ENCODE measurements at places on chromosomes 4 and X. TPM values are rescaled to one million over a fixed set of nuclear protein-coding genes. Genes with fewer than 3 reads are reported as not detected.
A peak's percentile ranks its signal among the peaks of the same experiment; 100 is the strongest.

DNA sequence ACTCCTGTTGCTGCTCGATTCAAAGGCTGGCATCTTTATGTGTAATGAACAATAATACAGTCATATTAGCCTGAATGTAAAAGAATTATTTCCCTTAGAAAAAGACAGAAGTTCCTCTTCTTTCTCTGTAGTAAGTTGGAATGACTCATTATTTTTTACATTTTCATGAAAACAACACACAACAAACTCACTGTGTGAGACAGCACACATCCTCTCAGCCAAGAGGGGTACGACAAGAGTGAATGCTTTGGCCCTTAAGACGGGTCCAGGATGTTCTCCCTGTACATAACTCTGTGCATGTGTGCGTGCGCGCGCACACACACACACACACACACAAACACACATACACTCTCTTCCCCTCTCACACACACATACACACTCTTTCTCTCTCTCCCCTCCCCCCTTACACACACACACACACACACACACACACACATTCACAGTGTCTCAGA, 72.8 kb downstream of the MANBA start:
- no peak for DNase-seq

C4orf54 gene
- total RNA-seq, result not detected

DNA sequence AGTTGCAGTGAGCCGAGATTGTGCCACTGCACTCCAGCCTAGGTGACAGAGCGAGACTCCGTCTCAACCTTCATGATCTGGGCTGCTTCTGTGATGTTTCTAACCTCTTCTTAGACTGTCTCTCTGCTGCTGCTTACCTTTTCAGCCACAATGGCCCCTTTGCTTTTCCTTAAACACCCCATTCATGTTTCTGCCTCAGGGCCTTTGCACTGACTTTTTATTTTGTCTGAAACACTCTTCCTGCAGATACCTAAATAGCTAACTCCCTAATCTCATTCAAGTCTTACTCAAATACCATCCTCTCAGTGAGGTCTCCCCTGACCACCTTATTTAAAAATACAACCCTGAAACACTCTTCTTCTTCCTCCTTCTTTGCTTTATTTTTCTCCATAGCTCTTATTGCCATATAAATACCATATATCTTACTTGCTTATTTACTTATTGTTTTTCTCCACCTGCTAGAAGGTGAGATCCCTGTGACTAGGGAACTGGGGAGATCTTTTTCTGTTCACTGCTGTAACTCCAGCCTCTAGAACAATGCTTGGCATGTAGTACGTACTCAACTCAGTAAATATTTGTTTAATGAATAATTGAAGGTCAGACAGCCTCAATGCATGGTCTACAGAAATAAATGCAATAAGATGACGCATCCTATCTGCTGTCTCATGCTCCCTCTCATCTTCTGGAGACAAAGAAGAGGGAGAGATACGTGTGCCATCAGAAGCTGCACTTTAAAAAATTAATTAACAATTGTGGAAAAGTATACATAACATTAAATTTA, 43.8 kb upstream of the SETD7 start:
- DNase-seq, result no peak

- DNase-seq, result peak; percentile 1
These were observed 8.7 kb downstream of the GUCY2F start for GRCh38 chrX:109472939-109473735.

SMIM10L2A gene
- under 0.01 TPM for total RNA-seq

DNA sequence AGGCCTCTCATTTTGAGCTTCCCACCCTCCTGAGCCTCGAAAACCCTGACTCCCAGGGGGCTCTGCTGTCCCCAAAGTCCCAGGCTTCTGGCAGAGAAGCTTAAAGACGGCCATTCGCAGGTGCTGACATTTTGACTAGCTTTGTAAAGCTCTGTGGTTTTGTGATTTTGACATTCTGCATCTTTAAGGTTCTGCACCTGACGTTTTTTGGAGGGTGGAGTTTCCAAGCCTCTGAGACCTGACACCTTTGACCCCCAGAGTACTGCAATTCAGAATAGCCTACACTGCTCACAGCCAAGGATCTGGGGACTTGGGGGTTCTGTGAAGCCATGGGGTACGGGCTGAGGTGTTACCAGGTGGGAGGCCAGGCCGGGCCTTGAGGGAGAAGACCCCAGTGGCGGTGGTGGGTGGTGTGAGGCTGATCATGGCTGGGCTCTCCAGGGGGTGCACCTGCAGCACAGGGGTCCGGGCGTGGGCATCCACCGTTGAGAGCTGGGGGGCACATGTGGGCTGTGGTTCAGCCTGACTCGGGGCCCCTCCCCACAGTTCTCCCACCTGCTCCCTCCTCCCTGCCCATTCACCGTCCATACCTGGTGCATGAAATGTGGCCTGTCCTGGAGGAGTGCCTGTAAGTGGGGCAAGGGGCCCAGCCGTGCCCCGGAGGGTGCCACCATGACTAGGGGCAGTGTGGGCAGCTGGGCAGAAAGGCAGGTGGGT, 7.3 kb downstream of the FOXP3 start:
- DNase-seq, result no peak

RAI2 gene
- total RNA-seq, result not detected
